COR-L47 (cell line): ENCODE measurements at places on chromosomes 4 and X.

DNA sequence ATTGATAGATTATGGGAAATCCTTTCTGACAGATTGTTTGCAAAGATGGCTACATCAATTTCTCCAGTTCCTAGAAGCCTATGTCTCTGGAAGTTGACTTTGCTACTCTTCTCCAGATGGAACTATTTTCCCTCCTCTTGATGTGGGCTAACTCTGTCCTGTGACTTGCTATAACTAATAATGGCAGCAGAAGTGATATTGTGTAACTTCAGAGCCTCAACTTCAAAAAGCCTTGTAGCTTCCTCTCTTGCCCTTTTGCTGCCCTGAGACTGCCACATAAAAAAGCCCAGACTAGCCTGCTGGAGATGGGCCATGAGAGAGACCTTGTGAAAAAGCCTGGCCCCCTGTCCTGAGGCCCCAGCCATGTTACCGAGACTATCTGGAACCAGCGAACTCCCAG is 210.7 kb upstream of the SLC7A11 start:
- no peak for DNase-seq

- no peak for DNase-seq
These were observed 25.8 kb downstream of the FGD1 start for GRCh38 chrX:54470054-54470760.

DNA sequence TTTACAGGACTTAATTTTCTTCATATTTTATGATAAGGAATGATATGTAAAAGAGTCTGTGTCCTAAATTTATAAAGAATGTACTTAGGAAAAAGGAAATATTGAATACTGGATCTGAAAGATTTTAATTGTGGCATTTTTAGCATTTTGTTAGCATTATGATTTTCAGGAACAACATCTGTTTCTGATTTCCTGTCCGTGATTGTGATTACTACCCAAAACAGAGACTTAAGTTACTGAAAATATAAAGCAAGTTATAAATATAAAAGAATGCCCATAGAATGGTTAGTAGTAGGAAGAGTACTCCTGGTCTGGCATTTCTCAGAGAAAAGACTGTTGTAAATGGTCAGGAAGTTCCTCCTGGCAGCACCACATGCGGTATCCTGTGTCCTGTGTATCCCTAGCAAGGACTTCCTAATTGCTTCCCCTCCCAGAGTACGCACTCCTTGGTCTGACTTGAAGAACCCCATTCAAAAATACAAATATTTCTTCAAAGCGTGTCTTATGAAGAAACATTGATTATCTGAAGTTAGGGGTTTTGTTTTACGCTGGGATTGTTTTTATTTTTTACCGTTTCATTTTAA is 88.9 kb downstream of the RS1 start:
- DNase-seq = no peak

GRCh38 chrX:45309096-45309495 is 108.4 kb upstream of the DIPK2B start:
- DNase-seq = no peak

GRCh38 chrX:97372001-97372766 is 488.5 kb downstream of the RPA4 start:
- DNase-seq = no peak

- DNase-seq = no peak
These were observed 152.7 kb downstream of the RELL1 start for GRCh38 chr4:37533286-37534033.

DNA sequence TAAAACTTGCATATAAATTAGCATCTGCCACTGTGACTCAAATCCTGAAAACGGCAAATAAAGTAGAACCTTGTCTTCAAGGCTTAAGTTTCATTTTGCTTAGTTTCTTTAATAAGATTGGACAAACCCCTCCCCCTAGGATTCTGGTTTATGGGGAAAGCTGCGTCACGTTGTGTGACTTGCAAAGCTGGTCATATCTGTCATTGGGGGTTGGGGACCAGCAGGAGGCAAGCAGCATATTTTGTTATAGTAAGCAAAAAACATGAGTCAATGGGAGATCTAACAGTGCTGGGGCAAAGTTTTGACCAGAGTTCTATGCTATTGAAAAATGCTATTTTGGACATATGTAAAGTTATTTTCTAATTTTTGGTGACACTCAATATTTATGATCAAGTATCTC is 407.3 kb downstream of the PCDH18 start:
- DNase-seq = no peak

DNA sequence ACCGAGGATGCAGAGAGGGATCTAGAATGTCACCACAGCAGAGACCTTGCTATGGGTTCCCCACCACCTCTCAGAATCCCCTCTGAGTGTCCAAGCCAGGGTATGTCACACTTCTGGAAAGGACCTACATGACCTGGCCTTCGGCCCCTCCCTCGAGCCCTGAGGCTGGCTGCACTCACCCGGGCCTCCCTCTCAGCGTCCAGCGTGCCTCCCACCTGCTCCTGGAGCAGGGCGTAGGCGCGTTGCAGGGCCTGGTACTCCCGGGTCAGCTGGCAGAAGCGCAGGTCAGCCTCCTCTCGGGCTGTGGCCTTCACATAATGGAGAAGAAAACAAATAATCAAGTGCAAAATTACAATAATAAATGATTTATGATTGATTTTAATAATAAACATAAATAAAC is 43.9 kb upstream of the C4orf50 start:
- DNase-seq = no peak

- no peak for DNase-seq
These were observed 6.6 kb downstream of the PF4V1 start for GRCh38 chr4:73859614-73860088.

- DNase-seq = no peak
These were observed 23.7 kb downstream of the MGARP start for GRCh38 chr4:139256349-139256748.
